ENCODE measurements at places on chromosomes 16 and 17. TPM values are rescaled to one million over a fixed set of nuclear protein-coding genes. Genes with fewer than 3 reads are reported as not detected.

- peaks cover 30% of the 10 kb centered on the region for H3K4me1 ChIP-seq
- peaks cover 3% of the 10 kb centered on the region for H3K36me3 ChIP-seq
- DNase-seq = peak; percentile 98
- H3K4me3 ChIP-seq = peak within 1 kb of the TSS; percentile 90
- H3K27ac ChIP-seq = peak within 1 kb of the TSS; percentile 7
Measured at GRCh38 chr16:2340564-2341455, at the start of gene ABCA3. ABCA3 (minus strand) TSS chr16:2340728; CDS start chr16:2326466, 14,262 bp downstream.

DNA sequence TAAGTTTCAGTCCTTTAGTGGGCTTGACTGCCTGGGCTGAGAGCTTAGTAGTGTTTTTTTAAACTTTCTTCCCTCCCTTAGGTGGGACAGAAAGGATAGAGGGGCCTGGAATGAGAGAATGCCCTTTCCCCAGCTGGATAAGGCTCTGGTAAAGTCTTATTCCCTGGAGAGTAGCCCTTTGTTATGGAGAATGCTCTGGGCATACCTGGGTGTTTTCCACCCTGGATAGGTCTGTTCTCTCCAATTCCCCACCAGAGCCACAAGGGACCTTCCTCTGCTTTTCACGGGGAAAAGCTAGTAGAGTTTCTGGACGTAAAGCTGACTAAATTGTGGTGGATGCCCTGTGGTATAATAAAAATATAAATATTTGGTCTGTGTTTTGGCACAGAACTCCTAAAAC, 164.1 kb downstream of the HS3ST4 start:
- H3K36me3 ChIP-seq = no peaks in the 10 kb centered on the region
- H3K4me1 ChIP-seq = no peaks in the 10 kb centered on the region
- no peak overlapping the region for H3K27ac ChIP-seq
- DNase-seq = no peak

GRCh38 chr17:29924786-29925185, 5.2 kb downstream of the SSH2 start:
- DNase-seq = no peak
- H3K36me3 ChIP-seq = peaks cover 12% of the 10 kb centered on the region
- H3K27me3 ChIP-seq = no peaks in the 10 kb centered on the region
- H3K4me3 ChIP-seq = no peak overlapping the region
- H3K27ac ChIP-seq = no peak overlapping the region

DNA sequence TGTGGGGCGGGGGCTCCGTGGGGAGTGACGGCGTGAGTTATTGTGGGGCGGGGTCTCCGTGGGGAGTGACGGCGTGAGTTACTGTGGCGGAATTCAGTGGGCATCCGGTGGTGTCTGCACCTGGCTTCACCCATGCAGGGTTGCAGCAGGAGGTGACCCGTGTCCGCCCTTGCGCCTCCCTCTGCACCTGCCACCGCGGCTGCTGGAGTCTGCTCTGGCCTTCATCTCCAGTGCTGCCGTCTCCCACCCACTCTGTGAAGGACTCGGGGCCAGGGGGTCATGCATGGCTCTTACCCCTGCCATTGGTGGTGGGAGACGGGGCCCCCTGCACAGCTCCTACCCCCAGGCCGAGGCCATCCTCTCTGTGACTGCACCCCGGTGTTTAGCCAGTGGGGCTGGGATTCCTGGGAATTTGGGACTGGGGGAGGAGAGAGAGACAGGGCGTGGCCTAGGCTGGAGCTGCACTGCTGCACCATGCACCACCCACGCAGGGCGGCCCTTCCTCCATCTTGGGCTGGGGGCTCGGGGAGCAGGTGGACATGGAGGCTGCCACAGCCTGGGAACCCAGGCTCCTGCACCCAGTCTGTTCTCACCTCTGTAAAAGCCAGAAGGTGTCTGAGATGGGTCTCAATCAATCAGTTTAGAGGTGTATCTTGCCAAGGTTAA, 1.3 kb upstream of the PABPN1L start:
- H3K4me3 ChIP-seq = no peak overlapping the region
- H3K4me1 ChIP-seq = no peaks in the 10 kb centered on the region
- no peak overlapping the region for H3K27ac ChIP-seq
- DNase-seq = no peak

- peaks cover 53% of the 10 kb centered on the region for H3K36me3 ChIP-seq
- peak overlapping the region; percentile 97 for H3K27ac ChIP-seq
- H3K27me3 ChIP-seq = no peaks in the 10 kb centered on the region
- H3K4me3 ChIP-seq = peak overlapping the region; percentile 71
Measured at GRCh38 chr16:68070806-68071517, 14.2 kb upstream of the NFATC3 start.

DNA sequence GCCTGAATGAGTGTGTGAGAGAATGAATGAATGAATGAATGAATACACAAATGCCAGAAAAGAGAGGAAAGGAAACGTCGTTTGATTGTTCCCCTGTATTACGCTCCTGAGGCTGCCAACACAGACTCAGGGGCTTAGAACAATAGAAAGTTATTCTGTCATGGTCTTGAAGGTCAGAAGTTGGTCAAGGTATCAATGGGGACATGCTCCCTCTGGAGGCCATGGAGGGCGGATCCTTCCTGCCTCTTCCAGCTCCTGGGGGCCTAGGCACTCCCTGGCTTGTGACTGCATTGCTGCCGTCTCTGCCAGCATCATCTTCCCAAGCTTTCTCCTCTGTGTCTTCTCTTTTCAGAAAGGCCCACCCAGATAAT, 1.5 kb upstream of the SLC38A8 start:
- H3K27me3 ChIP-seq = peaks cover 12% of the 10 kb centered on the region
- no peak overlapping the region for H3K27ac ChIP-seq
- no peaks in the 10 kb centered on the region for H3K4me1 ChIP-seq
- no peak overlapping the region for H3K4me3 ChIP-seq
- no peaks in the 10 kb centered on the region for H3K36me3 ChIP-seq

OTOP2 gene
- not detected for total RNA-seq

GPR139 gene
- not detected for total RNA-seq

POLR3E gene
- total RNA-seq = 111 TPM

KRT20 gene
- not detected for total RNA-seq

TIMP2 gene
- 1.0 TPM for total RNA-seq

All from activated T-helper 1 cell treated with anti-CD3 and anti-CD28 coated beads, Interleukin-12 subunit alpha, Interleukin-12 subunit beta, Interleukin-2, Interleukin-4 antibody, amounts not matched to agents 30 ng/mL and 10 ng/mL and 1 ng/mL, durations not matched to agents 14 hours and 24 hours and 36 hours (primary cell).